ENCODE measurements at places on chromosomes 5 and 9.

DNA sequence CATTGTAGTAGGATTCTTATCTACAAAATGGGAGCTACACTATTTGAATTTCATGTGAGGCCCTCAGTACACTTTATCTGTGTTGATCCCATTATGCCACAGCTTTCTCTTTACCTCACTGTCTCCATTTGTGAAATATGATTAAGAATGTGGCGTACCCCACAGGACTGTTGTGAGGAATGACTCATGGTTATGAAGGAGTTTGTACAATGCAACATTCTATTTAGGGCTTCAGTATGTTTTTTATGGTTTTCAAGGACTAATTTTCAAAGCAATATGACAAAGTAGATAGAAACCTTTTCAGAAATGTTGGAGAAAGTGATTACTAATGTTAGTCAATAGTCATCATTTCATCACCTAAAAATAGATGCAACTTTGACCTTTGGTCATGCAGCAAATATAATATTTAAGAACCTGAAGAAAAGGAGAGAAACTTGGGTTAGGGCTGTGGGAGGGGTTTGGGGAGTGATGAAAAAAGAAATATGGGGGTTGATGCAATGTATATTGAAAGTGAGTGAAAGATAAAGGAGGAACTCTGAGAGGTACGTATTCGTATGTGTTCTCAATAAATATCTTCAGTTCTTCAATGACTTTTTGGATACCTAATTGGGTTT, 53.7 kb upstream of the PIP5K1B start:
- DNase-seq: no peak

- DNase-seq: no peak
Measured at GRCh38 chr5:6540111-6540827, 91.6 kb downstream of the UBE2QL1 start.

DNA sequence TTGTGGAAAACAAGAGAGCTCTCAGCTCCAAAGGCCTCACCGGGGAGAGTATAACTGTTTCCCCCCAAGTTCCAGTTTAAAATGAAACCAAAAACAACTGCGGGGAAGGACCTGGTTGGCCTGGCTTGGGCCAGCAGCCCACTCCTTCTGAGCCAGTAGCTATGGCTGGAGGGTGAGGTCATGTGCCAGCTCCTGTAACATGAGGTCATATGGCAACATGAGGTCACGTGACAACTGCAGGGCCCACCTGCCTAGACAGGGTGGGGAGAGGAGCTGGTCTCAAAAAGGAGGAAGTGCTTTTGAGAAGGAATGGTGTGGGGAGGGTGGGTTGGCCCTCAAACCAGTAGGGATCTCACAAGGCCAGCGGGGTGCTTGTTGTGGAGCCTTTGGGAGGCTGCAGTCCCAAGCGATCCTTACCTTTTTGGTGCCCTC, 29.3 kb upstream of the CRB2 start:
- no peak for DNase-seq

- no peak for DNase-seq
Measured at GRCh38 chr5:36355516-36355915, 53.8 kb upstream of the RANBP3L start.

- no peak for DNase-seq
Measured at GRCh38 chr9:134425401-134425800, 99.1 kb downstream of the RXRA start.

GRCh38 chr9:33092634-33093033, 16.2 kb upstream of the SMU1 start:
- DNase-seq: no peak

DNA sequence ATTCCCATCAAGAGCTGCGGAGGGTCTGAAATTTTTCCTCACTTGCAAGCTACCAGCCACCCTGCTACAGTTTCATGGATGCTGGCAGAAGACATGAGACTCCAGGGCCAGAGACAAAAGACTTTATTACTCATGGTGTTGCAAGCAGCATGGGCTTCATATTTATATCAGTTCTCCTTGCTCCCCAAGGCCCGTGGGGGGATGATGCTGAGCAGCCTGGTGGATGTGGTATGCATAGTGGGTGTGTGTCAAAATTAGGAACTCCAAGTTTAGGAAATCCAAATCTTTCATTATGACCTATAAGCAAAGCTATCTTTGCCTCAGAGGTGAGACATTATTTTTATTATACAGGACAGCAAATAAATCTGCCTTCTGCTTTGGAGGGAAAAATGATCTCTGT, 105.7 kb upstream of the ALDH1B1 start:
- DNase-seq: no peak

DNA sequence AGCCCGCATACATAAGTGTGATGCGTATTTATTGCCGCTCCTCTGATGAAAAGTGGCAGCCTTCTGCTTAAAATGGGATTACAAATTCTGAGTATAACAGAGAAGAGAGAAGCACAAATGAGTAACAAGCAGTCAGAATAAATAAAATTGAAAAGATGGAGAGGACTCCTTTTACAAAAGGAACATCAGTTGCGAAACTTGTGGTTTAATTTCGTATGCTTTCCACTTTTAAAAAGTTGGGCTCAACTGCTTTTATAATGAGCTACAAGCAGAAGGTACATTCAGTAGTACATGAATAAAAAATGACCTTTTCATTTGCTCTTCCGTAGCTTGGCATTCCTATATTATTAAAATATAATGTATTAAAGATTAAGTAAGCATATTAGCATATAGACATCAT, 320.0 kb downstream of the FBXL17 start:
- DNase-seq: no peak

- DNase-seq: no peak
Measured at GRCh38 chr9:109164042-109164441, 3.0 kb downstream of the FRRS1L start.

DNA sequence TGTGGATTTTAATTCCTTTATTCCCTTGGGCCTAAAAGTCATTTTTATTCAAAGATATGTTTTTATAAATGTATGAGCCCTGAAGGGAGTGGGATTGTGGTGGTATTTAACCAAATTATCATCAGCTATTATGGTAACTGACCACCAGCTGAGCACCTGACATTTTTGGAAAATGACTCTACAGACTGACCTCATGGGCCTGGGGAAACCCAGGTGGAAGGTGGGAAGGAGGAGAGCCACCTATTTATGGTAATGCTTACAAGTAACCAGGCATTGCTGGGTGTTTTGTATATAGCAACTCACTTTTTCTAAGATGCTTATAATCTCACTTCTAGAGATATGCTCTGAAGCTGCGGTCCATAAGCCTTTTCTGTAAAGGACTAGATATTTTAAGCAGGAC, 22.3 kb upstream of the NFIB start:
- DNase-seq: no peak

- DNase-seq: peak; percentile 68
Measured at GRCh38 chr9:34633851-34634550, 3.6 kb downstream of the SIGMAR1 start.

DNA sequence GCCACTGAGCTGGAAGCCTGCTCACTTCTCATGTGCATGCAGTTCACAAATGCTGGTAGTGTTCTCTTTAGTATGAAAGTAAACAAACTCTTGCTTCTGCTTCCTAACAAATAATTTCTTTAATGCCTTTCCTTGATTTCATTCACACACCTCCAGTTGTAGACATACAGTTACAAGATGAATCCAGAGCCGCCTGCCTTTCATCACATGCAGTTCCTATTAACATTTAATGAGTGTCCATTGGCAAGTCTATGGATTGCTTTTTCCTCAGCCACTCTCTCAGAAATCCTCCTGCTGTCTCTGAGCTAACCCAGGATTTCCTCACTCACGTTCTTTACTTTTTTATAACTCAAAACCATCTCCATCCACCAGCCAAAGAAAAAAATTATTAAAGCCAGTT, 408.6 kb downstream of the BNC2 start:
- DNase-seq: no peak

- no peak for DNase-seq
Measured at GRCh38 chr9:137189297-137190295, 1.1 kb downstream of the SSNA1 start.

DNA sequence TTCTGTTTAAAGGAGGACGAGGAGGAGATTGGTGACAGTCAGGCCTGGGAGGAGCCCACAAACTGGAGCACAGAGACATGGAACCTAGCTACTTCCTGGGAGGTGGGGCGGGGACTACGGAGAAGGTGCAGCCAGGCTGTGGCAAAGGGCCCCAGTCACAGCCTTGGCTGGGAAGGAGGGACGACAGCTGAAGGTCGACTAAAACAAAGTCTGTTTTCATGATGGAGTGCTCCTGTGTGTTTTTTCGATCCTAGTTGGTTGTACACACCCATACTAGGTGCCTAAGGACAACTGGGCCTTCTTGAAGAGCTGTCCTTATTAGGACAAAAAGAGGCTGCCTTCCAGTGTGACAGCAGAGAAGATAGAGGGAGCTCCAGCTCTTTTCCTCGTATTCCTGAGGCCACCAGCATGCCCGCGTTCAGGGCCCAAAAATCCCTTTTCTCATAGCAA, 2.9 kb downstream of the CCDC107 start:
- DNase-seq: no peak

DNA sequence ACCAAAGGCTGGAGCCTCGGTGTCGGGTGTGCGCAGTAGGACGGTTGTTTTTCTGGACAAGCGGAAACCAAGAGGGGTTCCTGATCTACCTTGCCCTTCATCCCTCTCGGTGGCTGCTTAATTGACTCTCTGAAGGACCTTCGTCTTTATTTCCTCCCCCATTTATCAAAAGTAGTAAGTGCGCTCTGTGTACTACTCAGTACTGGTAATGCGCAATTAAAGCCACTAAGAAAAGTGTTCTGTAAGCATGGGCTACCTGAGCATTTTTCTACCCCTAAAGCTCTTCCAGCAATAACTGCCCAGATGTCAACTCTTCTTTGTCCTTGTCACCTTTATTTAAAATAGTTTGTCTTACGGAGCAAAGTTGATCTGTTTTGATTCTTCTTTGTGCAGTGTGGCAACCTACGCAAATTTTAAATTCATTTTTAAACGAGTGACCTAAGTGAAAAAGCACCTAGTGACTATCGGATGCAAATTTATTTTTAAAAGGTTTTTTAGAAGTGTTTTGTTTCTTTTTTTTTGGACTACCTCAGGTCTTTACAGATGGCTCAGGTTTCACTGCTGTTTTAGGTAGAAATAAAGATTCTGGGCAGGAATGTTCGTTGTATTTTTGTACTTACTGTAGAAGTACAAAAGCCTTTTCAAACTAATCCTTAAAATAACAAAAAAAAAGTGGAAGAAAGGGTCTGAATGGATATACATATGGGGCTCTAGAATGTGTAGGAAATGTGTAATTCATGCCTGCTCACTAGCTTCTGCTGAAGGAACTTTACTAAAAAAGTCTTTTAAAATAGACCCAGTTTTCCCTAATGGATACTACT, 2.0 kb downstream of the JMY start:
- DNase-seq: no peak

GRCh38 chr5:176162198-176162597, 76.0 kb upstream of the SIMC1 start:
- DNase-seq: no peak

DNA sequence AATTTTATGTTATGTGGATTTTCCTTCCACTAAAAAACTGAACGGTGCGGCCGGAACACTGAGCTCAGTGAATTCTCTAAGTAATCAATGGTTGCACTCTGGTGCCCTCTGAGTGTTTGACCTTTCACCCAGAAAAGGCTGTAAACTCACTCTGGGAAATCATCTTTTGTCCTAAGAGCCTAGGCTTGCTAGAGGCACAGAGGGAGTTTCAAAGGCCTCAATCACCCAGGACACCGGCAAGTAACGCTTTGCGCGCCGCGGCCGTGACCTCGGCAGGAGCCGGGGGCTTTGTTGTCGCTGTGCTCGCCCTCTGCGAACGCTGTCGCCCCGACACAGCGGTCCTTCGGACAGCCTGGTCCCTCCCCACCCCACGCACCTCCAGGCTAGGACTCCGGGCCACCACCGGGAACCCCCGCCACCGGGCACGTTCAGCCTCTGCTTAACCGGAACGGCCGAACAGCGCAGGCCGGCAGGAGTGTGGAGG, 703 bp downstream of the ISCA1 start:
- DNase-seq: no peak

DNA sequence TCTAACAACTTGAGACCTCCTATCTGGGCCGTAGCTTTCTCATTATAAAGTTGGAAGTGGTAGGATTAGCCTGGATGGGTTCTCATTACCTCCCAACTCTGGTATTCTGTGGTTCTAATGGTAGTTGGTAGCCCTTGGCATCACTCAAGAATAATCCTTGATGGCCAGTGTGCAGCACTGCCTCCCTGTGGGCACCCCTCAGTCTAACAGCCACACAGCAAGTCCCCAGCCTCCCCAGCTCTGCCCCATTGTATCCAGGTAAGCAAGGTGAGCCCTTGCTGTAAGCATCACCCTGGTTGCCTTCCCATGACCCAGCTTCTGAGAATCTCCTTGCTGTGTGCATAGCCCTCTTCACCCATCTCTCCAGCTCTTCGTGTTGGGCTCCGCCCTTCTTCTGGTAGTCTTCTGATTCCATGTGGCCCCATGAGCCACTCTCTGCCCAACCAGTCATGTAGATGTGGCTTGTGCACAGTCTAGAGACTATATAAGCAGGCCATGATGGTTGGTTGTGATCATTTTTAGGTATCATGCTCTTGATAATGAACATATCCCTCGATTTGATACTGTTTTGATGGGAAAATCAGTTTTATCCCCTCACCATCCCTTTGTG, 57.6 kb upstream of the GRHPR start:
- no peak for DNase-seq

DNA sequence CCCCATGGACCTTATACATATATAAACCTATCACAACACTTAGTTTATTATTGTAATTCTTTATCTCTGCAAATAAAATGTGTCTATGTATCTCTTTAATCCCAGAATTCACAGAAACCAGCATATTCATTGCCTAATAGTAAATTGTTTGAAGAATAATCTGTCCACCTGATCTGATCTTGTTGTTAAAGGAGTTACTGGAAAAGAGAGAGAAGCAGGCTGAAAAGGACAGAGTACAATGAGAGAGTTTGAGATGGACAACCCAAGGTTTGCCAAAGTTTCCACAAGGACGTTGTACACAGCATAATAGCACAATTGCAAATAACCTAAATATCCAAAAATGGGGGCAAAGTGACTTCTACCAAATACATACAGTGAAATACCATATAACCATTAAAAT, 23.8 kb downstream of the PLPP1 start:
- no peak for DNase-seq

DNA sequence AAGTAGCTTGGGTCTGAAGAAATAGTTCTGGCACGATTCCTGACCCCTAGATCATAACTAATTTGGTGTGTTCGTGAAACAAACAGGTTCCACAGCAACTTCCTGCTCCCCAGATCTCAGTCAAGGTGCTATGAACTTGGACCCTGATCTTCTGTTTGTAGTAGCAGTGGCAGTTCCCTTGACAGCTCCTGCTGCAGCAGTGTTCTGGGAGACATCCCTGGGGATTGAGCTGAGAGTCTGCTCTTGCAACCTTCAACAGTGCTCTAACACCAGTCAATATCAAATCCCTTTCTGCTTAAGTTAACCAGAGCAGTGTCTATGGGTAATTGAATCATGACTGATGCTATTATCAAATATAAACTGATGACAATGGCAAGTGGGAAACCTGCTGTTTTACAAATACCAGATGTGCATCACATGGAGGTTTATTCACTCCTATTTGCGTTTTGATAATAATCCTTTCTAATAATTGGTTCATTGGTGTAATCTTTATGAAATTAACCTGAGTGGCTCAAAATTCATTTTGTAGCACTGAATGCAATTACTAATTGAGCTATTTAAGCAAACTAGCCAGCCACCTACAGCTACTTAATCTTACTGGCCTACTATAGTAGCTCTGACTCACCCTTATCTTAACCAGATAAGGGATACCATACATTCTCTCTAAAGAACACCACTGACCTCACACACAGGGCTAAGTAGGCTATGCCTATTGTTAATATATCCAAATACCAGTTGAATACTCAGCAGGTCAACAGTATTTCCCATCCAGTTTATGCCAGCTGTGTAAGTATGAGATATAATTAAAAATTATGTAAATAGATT, 21.9 kb downstream of the KDM4C start:
- no peak for DNase-seq

GRCh38 chr9:95079461-95079860, 238.0 kb downstream of the FANCC start:
- DNase-seq: no peak
